ENCODE measurements at places on chromosomes 2 and 18. TPM values are rescaled to one million over a fixed set of nuclear protein-coding genes. Genes with fewer than 3 reads are reported as not detected.

Gene LTBP1
- total RNA-seq: 947 TPM

Gene ABCG5
- not detected for total RNA-seq

Gene SP5
- not detected for total RNA-seq

Gene FOXD4L1
- total RNA-seq: 0.16 TPM

Gene NAT8
- not detected for total RNA-seq

Gene PPM1B
- 30.0 TPM for total RNA-seq
